ENCODE measurements at places on chromosomes 4 and X.

- DNase-seq, result no peak
Measured at GRCh38 chrX:121146059-121146628, 98.7 kb downstream of the GLUD2 start.

DNA sequence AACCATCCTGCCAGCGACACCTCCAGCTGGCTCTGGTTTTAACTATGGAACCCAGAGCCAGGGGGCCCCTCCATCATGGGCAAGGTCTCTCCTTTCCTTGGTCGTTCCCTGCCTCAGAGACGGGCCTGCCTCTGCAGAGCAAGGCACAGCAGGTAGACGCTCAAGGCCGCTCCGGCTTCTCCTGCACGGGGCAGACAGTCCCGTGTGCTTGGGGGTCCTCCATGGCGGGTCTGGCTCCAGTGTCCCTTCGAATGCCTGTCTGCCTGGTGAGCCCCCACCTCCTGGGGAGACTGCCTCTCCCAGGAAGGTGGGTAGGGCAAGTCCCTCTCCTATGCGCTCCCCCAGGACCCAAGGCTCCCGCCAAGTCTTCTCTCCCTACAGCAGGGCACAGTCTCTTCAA lies 71.5 kb downstream of the ACOX3 start:
- DNase-seq, result no peak

- DNase-seq, result no peak
Measured at GRCh38 chr4:188867796-188868195, 728.6 kb downstream of the TRIML1 start.

DNA sequence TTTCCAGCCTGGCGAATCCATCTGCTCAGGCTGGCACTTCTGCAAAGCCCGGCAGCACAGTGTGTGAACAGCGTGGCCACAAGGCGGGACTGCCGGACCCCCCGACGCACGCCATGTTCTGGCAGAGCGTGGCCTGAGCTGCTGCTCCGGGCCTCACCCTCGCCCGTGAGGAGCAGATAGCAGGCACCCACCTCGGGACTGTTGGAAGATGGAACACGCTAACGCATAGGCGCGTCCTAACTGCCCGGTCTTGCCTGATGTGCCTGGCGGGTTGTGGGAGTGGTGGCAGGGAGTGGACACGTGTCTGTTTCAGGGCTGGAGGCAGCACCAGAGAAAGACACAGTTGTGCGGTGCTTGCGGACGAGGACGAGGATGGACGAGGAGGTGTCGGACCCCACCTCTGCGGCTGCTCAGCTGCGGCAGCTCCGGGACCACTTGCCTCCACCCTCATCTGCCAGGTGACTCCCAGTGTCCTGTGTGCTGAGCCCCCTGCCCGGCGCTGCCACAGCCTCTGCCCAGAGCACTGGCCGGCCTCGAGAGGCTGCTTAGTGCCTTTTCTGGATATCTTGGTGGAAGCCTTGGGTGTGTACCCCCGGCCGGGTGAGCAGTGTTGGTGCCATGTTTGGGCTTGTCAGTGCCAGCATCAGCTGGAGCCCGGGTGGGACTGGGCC lies 28.2 kb downstream of the UVSSA start:
- no peak for DNase-seq

DNA sequence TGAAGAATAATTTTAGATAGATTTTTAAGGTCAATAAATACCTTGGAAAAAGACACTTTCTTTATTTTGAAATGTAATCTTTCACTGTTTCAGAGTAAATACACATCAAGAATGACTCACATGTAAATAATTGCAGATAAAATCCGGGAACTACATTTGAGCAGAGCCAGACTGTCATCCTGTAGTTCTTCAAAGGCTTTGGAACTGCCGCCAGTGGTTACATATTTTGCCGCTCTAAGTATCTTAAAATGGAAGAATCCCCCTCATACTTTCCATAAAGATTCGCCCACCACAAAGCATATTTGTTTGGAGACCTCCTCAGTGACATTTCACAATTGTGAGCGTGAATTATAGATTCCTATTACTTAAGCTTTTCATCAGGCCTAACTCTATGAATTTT lies 607.8 kb upstream of the ZFP42 start:
- DNase-seq, result no peak

DNA sequence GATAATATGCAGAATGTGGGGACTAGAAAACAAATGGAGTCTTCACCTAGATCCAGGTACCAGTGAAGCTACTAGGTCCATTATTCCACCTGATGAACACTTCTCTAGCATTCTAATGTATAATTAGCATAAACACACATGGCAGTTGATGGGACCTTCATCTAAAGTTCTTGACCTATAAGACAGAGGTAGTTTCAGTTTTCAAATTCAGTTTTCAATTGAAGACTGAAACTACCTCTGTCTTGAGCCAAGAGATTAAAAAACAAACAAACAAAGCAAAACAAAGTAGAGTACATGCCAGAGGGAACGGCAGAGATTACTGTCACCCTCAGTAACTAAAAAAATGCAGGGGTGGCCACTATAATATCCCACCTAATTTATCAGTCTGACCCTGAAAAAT lies 199.9 kb upstream of the NEIL3 start:
- no peak for DNase-seq

GRCh38 chrX:17553961-17554482 lies 179.0 kb downstream of the NHS start:
- no peak for DNase-seq

DNA sequence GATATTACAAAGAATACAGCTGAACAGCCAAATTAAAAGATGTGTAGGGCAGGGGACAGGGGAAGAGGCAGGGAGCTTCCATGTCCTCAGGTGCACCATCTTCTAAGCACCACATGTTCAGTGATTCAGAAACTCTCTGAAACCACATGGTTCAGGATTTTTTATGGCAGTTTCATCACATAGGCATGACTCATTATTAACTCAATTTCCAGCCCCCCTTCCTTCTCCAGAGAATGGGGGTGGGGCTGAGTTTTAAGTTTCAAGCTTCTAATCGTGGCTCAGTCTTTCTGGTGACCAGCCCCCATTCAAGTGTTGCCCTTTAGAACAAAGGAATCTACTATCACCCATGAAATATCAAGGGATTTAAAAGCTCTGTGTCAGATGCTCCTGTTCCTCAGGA lies 317.8 kb upstream of the GALNT7 start:
- no peak for DNase-seq

GRCh38 chr4:70008771-70009170 lies 13.0 kb downstream of the STATH start:
- DNase-seq, result no peak

DNA sequence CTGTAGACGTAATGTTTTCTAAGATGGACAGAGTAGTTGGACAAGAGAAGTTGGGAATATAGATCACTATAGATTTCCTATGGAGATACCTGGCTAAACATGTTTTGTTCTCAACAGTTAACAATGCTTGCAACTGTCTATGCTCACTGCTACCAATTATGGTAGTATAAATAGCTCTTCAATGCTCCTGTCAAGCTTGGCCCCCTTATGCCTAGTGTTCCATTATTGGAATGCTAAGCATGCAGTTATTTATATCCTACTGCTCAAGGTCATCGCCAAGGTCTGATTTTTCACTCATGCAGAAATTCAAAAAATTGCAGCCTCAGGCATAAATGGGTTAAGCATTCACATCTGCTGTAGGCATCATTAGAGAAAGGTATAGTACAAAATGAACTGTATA lies 519.0 kb downstream of the IL15 start:
- no peak for DNase-seq

DNA sequence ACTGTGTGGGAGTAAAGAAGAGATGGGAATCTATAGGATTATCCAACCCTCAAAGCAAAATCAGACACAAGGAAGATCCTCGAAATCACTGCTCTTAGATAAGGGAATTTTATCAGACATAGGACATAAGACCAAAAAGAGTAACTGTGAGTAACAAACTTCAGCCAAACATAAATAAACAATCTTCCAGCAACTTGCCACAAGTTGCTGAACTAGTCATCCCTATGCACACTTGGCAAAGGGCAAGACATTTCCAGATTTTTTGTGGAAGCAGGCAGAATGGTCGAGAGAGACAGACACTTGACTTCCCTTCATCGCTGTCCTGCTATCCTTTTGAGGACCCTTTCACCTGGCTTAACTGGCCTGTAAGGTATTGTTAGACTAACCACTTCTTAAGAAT lies 89.6 kb downstream of the KCNIP4 start:
- DNase-seq, result no peak

DNA sequence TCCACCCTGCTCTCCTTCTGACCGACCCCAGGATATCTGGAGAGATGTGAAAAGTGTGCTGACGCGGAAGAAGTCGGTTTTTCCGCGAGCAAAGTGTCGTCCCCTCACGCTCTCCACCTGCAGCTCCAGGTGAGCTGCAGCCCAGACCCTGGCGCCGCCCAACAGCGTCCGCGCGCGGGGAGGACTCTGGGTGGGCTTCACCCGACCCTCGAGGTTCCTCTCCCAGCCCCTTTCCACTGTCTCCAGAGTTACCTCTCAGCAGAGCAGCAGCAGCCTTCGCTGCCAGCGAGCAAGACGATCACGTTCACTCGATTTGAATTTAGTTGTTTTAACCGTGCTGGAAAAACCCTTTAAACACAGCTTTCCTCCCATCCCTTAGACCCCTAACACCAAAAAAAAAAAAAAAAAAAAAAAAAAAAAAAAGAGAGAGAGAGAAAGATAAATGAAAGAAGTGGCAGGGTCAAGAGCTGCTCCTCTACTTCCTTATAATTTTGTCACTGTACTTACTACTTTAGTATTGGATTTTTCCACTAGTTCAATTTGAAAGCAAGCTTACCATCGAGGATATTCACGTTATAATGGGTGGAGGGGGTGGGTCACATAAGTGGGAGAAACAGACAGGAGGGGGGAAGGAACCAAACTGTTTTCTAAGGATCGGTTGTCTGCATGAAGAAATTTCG lies 758 bp upstream of the NR3C2 start:
- DNase-seq, result no peak

DNA sequence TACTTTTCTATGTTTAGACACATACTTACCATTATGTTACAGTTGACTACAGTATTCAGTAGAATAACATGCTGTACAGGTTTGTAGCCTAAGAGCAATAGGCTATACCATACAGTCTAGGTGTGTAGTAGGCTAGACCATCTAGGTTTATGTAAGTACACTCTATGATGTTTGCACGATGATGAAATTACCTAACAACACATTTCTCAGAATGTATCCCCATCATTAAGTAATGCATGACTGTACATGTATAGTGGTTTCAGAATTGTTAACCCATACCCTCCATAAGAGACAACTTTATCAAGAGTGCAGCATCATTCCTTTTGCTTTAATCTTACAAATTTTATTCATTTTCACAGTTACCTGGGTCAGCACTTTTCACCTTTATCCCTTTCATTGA lies 126.8 kb downstream of the CLCN5 start:
- no peak for DNase-seq

DNA sequence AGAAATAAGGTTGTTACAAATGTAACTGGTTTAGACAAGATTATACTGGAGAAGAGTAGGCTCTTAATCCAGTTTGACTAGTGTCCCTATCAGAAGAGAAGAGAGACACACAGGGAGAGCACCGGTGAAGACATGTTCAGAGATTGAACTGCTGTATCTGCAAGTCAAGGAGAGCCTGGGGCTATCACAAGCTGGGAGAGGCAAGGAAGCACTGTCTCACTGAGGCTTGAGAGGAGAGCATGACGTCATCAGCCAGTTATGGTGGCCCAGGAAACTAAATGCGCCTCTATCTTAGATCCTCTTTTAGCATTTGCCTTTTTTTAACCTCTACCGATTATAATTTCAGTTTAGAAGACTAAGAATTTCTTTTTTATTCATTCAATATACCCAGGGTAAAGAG lies 583.4 kb downstream of the TRAM1L1 start:
- DNase-seq, result no peak

GRCh38 chr4:153497988-153498967 lies 32.1 kb downstream of the TMEM131L start:
- DNase-seq, result no peak

GRCh38 chr4:2855584-2855983 lies 11.9 kb downstream of the ADD1 start:
- DNase-seq, result no peak

GRCh38 chr4:37726666-37727065 lies 40.5 kb upstream of the RELL1 start:
- DNase-seq, result no peak

DNA sequence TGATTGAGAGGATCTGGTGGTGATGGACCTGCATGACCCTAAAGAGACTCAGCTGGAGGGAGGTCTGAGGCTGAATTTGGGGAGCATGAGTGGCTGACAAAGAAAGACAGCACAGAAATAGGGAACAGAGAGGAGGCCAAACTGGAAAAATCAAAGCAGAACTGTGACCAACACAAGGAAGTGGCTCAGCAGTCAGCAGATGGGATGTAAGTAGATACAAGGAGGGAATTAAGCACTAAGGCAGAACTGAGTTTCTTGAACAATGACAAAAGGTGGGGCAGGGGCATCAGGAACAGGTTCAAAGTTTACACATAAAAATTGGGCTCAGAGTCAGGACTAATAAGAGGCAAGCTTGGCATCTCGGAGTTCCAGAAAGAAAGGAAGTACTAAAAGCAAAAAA lies 144.3 kb upstream of the KLF3 start:
- no peak for DNase-seq

- DNase-seq, result no peak
Measured at GRCh38 chr4:40586034-40586433, 43.6 kb downstream of the RBM47 start.

GRCh38 chrX:1212532-1212931 lies at the start of gene CRLF2:
CRLF2 (minus strand) TSS chrX:1212649; CDS start chrX:1212634, 15 bp downstream.
- no peak for DNase-seq

DNA sequence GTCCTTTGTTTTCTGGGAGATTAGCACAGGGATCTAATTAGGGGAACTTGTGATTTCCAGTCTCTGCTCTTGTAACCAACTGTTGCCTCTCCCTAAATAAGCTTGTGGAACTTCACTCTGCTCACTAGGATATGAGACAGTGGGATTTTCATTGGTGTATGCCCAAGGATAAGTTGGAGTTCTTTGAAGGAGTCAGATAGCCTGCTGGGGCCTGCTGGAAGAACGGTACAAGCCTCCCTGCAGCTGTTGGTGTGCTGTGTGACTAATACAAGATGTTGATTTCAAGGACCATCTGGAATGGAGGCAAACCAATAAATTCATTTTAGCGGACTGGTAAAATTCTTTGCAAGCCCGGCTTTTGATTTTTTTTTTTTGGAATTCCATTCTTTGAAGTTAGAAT lies 167.0 kb downstream of the AASDH start:
- no peak for DNase-seq

- DNase-seq, result peak; percentile 4
Measured at GRCh38 chrX:117969328-117969727, 147.3 kb downstream of the KLHL13 start.

DNA sequence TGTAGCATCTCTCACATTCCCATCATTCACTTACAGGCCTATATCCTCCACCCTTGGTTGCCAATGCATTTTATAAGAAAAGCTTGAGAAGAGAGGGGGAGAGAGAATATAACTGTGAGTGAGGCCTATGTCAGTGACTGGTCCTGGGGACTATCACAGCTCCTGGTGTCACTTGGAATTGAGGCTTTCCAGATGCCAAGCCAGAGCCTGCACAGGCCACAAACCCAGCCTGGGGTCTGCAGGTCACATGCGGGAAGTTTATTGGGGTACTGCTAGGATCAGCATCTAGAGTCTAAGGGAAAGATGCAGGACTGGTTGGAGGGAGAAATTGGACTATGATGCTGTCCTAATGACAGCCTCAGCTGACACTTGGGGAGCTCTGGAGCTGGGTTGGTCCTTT lies 47.6 kb downstream of the RTL5 start:
- DNase-seq, result no peak

Measured in DMS153 (cell line).